ENCODE measurements at places on chromosomes 13 and 19. TPM values are rescaled to one million over a fixed set of nuclear protein-coding genes. Genes with fewer than 3 reads are reported as not detected.

DNA sequence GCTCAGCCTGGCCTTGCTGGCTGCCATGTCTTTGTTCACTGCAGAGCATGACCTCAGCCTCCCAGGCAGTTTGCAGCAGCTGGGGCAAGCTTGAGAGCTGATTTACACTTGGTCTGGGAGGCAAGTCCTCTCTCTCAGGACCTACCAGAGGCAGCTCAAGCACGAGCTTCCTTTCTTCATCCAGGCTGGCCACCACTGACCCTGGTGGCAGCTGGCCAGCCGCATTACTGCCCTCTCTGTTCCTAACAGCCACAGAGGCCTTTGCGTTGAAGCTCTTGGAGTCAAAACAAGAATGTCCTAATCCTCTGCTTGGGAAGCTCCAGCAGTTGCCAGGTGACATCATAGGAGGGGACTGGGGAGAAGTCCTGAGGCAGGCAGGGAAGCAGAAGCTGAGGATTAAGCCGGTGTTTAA, 85.7 kb downstream of the NUFIP1 start:
- ATAC-seq: no peak

ZIC5 gene
- total RNA-seq: not detected

DNA sequence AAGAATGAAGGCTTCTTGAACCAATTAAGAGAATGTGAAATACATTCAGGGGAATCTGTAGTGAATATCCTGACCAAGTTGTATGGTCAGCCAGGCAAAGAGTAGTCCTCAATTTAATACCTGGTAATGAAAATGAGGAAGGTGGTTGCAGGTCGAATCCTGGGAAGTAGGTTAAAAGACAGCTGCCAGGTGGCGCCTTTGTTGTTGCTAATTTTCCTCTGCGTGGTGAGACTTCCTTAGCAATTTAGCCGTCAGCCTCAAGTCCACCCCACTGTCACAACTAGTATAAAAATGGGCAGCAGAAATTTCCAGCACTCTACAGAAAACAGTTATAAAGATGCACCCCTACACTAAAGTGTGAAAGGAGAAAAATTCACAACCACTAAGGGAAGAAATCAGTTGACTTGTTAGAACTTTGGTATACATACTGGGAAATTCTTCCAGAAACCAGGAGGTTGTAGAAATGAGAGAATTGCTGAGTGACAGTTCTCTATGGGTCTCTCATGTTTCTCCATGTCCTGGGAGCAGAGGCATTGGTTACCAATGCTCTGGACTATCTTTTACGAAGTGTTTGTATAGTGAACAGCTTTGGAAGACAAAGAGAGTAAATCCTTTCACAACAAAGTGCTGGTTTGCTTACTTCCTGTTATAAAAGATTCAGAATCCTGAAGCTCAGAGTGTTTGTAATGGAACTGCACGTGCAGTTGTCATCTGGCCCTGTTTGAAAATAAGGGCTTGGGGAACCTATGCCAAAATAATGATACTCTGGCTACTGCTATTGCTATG, 235.9 kb downstream of the NHLRC3 start:
- no peak for ATAC-seq

- no peak for ATAC-seq
These were observed 335.1 kb downstream of the GPC6 start for GRCh38 chr13:93561576-93562225.

GRCh38 chr13:48977286-48977625, 1.5 kb downstream of the FNDC3A start:
- ATAC-seq: no peak

- ATAC-seq: no peak
These were observed 97.4 kb downstream of the FREM2 start for GRCh38 chr13:38784036-38784880.

- ATAC-seq: peak; percentile 11
These were observed 1.1 kb downstream of the ZBTB45 start for GRCh38 chr19:58518256-58519086.

RASGRP4 gene
- total RNA-seq: 0.24 TPM

GRIK5 gene
- total RNA-seq: 0.32 TPM

- ATAC-seq: no peak
These were observed 7.7 kb downstream of the ARID3A start for GRCh38 chr19:933553-933882.

- no peak for ATAC-seq
These were observed 126.7 kb downstream of the URI1 start for GRCh38 chr19:30068528-30069395.

TNFSF11 gene
- 0.20 TPM for total RNA-seq

DNA sequence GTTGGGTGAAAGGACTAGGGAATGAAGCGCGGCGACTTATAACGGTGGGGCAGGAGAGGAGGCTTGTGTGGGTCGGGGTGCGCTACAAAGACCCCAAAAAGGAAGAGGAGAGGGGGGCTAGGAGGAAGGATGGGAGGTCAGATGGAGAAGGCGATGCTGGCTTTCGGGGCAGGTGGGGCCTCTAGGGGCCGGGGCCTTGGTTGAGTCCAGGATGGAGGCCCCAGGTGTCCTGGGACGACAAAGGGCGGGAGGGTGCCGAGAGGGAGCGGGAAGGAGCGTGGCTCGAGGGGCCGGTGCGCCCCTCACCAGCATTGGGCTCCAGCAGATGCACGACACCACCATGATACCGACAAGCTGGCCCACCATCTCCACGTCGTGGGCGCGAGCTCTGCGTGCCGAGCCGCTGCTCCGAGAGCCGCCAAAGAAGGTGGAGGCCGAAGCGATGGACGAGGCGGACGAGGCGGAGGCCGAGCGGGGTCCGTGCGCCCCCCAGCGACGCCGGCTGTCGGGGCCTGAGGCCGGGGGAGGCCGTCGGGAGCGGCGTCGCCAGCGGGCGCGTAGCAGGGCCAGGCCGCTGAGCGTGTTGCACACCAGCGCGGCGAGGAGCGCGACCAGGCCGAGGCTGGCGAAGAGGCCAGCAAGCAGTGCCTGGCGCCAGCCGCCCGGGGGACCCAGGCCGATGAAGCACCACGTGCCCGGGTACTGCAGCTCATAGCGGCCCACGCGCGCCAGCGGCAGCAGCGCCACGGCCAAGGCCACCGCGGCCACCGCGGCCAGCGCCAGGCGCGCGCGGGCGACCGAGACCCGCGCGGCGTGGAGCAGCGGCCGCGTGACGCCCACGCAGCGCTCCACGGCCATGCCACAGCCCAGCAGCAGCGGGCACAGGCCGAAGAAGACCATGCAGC, 1.8 kb downstream of the PTGER1 start:
- no peak for ATAC-seq

LRRC25 gene
- total RNA-seq: 0.48 TPM

SPRED3 gene
- total RNA-seq: 0.56 TPM

- no peak for ATAC-seq
These were observed 31.2 kb downstream of the DHRS12 start for GRCh38 chr13:51772781-51773180.

GRCh38 chr19:8004723-8005513, 523 bp downstream of the ELAVL1 start:
- ATAC-seq: peak; percentile 9

DNA sequence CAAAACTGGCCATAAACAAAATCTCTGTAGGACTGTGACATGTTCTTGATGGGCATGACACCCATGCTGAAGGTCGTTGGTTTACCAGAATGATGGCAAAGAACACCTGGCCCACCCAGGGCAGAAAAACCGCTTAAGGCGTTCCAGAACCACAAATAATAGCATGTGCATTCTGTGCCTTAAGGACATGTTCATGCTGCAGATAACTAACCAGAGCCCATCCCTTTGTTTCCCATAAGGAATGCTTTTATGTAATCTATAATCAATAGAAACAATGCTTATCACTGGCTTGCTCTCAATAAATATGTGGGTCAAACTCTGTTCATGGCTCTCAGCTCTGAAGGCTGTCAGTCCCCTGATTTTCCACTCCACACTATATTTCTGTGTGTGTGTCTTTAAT, 11.2 kb upstream of the ZNF578 start:
- ATAC-seq: no peak

DNA sequence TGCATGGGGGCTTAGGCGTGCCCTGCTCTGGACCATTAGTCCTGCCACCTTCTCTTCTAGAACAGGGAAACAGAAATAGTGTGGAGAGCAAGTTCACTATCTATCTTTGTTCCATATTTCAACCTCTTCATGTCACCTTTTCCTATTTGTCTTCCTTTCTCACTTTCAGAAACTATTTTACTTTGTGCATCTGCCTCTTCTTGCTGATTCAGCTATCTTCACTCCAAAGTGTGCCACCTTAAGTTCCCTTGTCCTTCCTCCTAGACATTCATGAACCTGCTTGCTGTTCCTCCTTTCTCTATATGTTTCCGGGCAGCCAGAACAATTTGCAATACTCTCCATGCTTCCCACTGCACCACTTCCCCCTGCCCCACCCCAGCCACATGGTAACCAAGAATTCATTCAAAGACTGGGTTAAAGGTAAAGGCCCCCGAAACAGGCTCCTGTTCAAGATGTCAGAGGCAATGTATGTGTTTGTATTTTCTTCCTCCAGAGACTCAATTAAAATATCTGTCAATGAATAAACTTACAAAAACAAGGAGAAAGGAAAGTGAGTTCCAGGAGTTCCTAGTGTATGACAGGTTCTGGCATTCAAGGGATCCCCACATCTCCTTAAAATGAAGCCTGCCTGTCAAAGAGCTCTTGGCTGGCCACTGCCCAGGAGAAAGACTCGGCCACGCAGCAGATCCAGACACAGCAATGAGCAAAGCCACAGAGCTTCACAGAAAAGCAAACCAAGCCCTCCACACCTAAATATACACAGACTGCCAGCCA, 268.1 kb downstream of the DNAJC15 start:
- no peak for ATAC-seq

ICAM4 gene
- not detected for total RNA-seq

ICAM5 gene
- 1.3 TPM for total RNA-seq

DNA sequence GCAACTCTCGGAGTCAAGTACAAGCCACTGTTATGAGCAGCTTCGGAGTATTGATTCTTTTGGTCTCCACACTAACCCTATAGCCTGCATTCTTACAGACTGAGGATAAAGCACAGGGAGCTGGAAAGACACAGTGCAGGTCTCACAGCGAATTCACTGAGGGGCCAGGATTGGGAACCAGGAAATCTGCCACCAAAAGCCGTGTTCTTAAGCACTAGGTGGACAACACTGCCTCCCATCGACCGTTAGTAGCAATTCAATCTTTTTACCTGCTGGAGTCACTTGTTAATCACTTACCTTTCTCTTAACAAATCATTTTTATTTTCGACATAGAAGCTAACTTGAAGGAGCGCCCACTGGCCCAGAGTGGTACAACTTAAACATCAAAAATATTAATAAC, 6.3 kb downstream of the PMIS2 start:
- ATAC-seq: peak; percentile 43

PCDH17 gene
- 2.1 TPM for total RNA-seq

- ATAC-seq: no peak
These were observed 148.4 kb downstream of the URI1 start for GRCh38 chr19:30090476-30090875.

ZNF536 gene
- 0.20 TPM for total RNA-seq

DNA sequence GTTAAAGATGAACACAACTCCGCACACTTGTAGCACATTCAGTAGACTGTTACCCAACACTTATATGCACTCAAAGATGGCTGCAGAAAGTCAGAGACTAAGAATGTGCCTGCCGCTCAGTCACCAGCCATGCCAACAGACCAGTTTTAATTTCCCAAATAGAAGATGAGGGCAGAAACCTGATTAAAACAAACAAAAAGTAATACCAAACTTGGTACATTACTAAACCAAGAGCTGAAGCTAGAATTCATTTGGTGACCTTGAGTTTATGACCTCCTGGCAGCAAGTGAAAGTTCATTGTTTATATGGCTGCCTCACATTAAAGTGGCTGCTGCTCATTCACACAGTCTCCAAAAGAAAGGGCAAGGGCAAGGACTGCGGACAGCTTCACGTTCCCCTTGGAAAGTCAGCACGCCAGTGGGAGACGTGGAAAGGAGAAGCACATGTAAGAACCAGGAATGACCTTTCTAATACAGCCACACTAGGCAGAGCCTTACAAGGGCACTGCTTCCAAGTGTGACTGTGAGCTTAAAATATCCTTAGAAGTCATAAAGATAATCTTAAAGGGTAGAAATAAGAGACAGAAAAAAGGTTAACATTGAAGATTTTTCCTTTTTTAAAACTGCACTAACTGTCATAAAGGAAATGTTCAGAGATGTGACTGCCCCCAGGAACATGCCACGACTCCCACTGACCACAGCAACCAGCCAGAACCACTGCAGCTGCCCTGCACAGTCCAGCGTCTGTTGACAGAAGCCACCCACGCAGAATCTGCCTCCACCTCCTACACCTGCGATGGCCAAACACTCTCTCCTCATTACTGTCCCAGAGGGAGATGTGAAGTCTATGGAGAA, 73.5 kb downstream of the STK24 start:
- no peak for ATAC-seq

CYP4F3 gene
- total RNA-seq: 34.8 TPM

- ATAC-seq: no peak
These were observed 1587.0 kb upstream of the PRR20A start for GRCh38 chr13:55553701-55554100.

GRCh38 chr19:48982280-48982679, 10.8 kb downstream of the GYS1 start:
- ATAC-seq: no peak

DNA sequence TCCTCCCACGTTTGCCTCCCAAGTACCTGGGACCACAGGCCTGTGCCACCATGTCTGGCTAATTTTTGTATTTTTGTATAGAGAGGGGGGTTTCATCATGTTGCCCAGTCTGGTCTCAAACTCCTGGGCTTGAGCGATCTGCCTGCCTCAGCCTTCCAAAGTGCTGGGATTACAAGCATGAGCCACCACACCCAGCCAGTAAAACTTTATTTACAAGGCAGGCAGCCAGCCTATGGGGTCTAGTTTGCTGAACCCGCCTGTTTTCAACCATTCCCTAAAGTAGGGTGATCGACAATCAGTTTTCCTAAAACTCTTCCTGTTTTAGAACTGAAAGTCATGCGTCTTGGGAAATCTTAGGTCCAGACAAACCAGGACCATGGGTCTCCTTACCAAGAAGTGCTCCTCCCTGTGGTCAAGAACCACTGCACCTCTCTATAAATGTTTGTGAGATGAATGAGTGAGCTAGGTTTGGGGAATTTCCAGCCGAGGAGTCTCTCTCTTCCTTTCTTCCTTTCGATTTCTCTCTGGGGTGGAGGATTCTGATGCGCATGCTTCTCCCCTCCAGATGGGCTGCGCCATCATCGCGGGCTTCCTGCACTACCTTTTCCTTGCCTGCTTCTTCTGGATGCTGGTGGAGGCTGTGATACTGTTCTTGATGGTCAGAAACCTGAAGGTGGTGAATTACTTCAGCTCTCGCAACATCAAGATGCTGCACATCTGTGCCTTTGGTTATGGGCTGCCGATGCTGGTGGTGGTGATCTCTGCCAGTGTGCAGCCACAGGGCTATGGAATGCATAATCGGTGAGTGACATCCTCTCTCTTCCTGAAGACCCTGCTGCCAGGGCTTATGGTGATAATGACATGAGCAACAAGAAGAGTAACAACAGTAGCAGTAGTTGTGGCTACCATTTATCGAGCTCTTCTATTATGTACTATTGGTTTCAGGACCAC, 38.7 kb downstream of the ADGRE1 start:
- ATAC-seq: no peak

DNA sequence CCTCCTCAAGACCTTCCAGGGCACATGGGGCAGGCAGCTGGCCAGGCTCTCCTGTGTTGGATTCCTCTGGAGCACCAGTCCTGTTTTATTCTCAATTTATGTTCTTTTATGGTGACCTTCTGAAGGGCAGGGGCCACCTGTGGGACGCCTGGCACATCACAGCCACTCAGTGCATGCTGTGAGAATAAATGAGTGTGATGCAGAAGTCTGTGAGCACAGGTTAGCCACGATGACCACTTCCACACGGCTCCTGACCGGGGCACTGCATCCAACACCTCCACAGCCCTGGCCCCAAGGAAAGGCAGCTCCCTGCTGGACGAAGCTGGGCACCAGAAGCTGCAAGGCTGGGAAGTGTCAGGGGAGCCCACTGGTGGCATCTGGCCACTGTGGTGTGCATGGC, 122.8 kb downstream of the CRYL1 start:
- no peak for ATAC-seq
